NCI-H524 (cell line): ENCODE measurements at places on chromosomes 2 and 18.

DNA sequence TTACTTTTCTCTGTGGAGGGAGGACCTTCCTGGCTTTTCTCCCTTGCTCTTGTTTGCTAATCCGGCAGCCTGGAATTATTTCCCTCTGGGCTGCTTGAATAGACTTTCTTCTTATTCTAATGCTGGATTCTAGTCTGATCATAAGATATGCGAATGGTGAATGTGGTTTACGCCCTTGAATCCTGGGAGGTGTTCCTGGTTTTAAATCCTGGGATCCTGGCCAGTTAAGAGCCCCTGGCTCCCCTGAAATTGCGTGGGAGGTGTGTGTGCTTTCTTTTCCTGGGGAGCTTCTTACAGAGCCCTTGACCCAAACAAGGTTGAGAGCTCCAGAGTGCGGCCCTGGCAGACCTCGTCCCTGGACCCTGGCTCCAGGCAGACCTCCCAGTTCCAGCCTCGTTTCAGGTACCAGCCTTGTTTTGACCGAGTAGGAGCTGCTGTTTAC lies 2.8 kb downstream of the SH3BP4 start:
- DNase-seq: no peak

DNA sequence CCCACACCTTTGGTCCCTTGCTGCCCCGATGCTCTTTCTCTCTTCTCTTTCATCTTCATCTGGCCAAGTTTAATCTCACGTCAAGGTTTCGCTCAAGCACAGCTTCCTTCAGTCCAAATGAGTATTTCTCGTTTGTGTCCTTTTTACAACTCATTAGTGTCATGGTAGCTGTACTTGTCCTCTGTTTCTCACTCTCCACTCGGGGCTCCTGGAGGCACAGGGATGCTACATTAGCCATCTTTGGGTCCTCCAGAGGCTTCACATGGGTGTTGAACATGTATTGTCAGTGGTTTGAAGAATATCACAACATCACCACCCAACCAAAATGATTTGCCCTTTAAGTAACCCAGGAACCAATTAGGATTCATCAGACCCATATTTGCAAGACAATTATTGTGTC lies 30.4 kb downstream of the MYCN start:
- no peak for DNase-seq

GRCh38 chr2:84815146-84815545 lies 65.7 kb downstream of the TRABD2A start:
- no peak for DNase-seq

- DNase-seq: no peak
Observed at GRCh38 chr2:206713746-206714145, 4.5 kb downstream of the DYTN start.

DNA sequence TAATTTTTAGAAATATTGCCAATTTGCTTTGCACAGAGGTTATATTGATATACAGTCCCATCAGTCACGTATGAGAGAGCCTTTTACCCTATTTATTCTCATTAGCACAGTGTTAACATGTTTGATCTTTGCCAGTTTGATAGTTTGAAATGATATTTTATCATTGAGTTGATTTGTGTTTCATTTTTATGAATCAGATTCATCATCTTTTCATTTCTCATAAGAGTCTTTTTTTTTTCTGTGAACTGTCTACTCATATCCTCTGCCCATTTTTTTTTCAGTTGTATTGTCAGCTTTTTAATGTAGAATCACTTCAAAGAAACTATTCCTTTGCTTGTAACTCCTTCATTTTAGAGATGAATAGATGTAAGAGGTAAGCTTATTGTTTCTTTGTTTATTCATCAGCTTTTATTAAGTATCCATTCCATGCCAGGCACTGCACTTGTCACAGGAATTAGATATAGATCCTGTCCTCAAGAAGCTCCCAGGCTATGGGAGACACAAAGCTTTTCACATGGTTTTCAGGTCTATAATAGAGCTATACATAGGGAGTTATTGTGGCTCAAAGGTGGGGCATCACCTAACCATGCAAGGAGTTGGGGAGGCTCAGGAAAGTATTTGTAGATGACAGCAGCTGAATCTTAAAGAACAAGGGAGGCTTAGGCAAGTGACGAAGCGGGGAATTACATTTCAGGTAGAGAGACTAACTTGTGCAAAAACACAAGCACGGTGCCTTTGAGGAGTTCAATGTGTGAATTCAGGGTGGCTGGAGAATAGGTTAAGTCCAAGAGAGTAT lies 42.1 kb downstream of the CD28 start:
- no peak for DNase-seq
